ENCODE measurements at places on chromosomes 3 and 15.

GRCh38 chr3:114671741-114672510, 378.1 kb downstream of the TIGIT start:
- no peak for DNase-seq

DNA sequence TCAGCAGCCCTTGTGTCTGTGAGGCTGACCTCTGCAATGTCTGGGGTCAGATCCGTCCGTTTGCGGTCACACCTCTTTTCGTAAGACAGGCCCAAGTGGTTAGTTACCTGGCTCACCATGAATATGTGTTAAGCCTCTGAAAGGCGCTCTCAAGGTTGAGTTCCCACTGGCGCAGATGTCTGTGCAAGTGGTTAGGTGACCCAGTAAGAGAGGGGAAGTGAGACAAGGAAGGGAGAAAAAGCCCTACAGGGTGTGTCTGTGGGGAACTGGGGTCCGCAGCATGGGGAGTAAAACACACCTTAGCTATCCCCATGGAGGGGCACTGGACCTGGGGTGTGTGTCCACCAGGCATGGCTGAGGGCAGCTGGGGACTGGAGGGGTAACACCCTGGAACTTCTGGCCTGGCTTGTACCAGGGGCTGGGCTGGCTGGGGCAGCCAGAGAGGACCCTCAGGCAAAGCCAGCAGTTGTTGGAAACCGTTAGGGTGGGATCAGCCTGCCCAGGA, 391.6 kb upstream of the PROK2 start:
- DNase-seq = no peak

GRCh38 chr15:56927816-56928215, 9.4 kb downstream of the TCF12 start:
- no peak for DNase-seq

GRCh38 chr15:80578871-80579270, 116.2 kb upstream of the ABHD17C start:
- no peak for DNase-seq

GRCh38 chr3:62361824-62362223, 11.5 kb downstream of the FEZF2 start:
- DNase-seq = no peak

- no peak for DNase-seq
Measured at GRCh38 chr3:100761951-100762350, 52.7 kb downstream of the TFG start.

DNA sequence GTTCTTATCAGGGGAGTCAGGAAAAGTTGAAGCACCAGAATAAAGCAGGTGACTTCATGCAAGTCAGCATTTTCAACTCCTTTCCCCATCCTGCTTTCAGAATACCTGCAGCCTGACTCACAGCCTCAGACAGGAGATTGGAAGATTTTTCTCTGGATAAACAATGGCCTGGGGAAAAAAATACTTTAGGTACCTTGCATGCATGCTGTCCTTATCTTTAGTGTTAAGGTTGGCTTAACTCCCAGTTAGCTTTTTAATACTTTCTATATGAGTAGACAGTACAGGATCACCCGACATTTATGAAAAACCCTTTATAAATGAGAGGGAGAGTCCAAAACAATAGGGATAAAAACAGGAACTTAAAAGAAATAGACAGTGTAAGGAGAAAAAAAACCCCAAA, 53.6 kb downstream of the PAK2 start:
- peak; percentile 42 for DNase-seq

GRCh38 chr3:53083521-53083920, 37.6 kb upstream of the SFMBT1 start:
- peak; percentile 59 for DNase-seq

DNA sequence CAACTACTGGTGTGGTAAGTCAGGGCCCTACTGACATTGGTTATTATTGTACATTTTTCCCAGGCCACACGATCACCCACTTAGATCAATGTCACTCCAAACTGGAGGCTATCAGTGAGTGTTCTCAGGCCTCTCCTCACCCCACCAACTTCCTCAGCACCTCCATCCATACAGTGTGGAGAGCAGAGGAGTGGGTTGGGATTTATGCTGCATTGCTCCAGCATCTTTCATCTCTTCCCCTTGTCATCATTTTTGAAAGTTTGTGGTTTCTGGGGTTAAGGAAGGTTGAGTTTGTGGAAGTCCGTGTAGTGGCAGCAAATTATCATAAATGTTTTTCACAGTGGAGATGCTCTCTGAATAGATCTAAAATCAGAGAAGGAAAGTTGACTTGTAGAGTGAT, 60.2 kb downstream of the TLNRD1 start:
- DNase-seq = no peak

DNA sequence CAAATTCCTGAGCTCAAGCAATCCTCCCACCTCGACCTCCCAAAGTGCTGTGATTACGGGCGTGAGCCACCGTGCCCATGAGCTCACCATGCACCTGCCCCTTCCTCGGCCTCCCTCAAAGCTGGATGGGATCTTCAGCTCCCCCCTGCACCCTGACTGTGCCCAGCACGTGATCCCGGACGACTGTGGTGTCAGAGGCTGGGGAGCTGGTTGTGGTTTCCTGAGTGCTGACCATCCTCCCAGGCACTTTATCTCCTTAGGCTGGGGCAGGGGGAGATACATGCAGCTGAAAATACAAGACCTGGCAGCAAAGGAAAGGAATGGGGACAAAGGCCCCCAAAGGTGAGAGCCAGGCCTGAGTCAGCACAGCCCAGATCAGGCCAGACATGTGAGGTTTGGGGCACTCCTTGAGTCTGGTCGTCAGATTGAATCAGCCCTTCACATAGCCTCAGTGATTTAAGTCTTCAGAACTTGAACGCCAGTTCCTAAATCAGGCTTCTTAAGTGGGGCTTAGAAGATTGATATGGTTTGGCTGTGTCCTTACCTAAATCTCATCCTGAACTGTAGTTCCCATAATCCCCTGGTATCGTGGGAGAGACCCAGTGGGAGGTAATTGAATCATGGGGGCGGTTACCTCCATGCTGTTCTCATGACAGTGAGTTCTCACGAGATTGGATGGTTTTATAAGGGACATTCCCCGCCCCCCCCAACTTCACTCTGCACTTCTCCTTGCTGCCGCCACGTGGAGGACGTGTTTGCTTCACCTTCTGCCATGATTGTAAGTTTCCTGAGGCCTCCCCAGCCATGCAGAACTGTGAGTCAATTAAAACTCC, 35.8 kb downstream of the PRKCD start:
- DNase-seq = no peak

DNA sequence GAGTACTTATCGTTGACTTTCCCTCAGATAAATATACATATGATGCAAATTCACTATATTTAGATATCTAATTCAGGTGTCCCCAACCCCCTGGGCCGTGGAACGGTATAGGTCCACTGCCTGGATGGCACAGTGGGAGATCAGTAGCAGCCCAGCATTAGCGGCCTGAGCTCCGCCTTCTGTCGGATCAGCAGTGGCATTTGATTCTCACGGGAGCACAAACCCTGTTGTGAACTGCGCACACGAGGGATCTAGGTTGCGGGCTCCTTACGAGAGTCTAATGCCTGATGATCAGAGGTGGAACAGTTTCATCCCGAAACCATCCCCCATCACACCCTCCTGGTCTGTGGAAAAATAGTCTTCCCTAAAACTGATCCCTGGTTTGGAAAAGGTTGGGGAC, 6.9 kb downstream of the KNL1 start:
- no peak for DNase-seq

GRCh38 chr3:129560269-129560787, 17.4 kb downstream of the H1-8 start:
- DNase-seq = peak; percentile 32
